GM12891 (cell line): ENCODE measurements at places on chromosomes 2 and 18.

- no peak for DNase-seq
Measured at GRCh38 chr2:675051-675450, 2.2 kb downstream of the TMEM18 start.

- DNase-seq, result no peak
Measured at GRCh38 chr18:34224423-34225217, at the start of gene NOL4. TSS of gene NOL4 (minus strand) at chr18:34224913. CDS start at chr18:34223253, 1,660 bp downstream.

DNA sequence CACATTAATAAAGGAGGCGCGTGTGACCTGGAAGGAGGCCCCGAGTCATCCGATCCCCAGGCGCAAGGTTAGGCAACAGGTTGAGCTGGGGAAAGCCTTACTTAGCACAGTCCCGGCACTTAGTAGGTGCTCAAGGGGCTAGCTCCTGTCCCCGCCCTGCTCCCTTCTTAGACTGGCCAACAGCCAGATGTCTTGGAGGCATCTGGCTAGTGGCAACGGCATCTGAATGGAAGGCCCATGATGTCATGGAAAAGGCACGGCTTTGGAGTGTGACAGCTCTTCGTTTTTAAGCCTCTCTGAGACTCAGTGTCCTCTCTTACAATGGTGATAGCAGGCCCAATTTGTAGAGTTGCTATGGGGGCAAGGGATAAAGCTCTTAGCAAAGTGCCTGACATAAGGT is 258.3 kb downstream of the CYRIA start:
- DNase-seq, result no peak

DNA sequence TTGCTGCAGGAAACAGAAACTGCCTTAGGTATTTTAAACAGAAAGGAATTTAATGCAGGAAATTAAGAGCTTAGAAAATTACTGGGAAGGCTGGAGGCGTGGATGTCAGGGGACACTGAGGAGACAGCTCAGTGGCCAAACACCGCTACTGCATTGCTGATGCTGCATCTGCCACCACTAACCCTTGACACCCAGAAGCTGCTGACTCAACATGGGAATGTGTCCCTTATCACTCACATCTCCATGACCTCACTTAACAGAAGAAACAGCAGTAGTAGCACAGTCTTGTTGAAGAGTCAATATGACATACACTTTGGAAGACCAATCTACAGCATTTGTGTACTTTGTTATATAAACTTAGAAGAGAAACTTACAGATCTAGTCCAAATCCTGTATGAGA is 906.1 kb downstream of the SLC4A3 start:
- no peak for DNase-seq

DNA sequence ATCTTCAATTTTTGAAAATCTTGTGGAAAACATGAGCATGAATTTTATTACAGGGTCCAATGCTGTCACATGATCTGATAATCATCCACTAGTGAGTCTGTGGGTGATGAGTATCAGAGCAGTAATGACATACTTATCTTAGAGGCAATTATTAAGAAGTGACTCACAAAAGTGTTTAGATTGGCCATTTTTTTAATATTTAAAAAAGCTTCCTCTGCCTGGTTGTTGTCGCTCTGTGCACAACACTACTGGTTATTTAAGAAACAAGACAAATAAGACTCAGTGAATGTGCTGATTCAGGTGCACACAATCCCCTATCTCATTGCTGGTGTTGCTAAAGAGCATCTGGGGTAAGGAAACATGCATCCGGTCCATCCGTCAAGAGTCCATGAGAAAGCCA is 665.8 kb upstream of the ZEB2 start:
- DNase-seq, result no peak

DNA sequence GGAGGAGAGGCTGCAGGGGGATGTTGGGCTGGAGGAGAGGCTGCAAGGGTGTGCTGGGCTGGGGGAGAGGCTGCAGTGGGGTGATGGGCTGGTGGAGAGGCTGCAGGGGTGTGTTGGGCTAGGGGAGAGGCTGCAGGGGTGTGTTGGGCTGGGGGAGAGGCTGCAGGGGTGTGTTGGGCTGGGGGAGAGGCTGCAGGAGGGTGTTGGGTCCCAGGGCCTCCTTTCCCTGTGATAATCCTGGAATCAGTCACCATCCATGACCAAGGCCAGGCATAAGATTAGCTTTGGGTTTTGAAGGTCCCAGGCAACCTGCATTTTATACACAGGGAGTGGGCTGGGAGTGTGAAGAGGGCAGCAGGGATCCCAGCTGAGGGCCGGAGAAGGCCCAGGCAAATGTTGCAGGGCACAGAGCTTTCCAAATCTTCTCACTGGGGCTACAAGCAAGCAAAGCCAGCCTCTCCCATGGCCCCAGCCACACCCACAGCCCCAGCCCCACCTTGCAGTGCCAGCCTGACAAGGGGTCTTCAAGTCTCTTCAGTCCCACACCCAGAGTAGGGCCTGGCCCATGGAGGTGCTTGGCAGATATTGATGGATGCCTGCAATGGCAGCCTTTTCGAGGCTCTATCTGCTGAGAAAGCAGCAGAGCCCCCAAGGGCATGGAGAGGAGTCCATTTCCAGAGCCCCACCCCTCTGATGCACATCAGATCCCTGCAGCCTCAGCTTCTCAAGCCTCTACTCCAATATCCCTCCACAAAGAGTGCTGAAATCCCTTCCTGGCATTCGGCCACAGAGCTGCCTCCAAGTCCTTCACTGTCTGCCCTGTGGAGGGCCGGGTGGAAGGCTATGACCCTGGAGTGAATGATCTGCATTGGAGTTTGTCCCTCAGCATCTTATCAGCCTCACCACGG is 50.3 kb upstream of the GLI2 start:
- DNase-seq, result no peak

DNA sequence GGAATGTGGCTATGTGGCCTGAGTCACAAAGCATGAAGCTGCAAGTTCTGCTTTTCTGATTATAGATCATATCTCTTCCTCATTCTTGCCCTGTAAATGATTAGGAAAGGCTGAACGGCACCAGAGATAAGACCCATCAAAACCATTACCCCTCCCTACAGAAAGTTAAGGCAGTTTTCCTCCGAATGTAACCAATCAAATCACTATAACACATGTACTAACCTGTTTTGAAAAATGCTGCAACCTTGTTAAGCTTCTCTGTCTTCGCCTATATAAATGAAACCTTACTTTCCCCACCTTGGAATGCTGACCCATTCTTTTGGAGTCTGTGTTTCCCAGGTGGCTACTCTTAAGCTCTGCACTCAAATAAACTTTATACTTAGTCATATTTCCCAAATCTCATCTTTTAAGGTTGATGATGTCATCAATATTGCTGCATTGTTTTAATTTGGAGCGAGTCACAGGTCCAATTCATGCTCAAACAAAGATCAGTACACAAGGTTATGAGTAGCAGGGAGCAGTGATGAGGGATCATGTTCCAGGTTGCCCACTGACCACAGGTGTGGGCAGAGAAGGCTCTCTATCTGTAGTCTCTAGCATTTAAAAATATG is 662.3 kb downstream of the IRS1 start:
- DNase-seq, result no peak

GRCh38 chr2:142142595-142142994 is 11.8 kb upstream of the LRP1B start:
- no peak for DNase-seq

DNA sequence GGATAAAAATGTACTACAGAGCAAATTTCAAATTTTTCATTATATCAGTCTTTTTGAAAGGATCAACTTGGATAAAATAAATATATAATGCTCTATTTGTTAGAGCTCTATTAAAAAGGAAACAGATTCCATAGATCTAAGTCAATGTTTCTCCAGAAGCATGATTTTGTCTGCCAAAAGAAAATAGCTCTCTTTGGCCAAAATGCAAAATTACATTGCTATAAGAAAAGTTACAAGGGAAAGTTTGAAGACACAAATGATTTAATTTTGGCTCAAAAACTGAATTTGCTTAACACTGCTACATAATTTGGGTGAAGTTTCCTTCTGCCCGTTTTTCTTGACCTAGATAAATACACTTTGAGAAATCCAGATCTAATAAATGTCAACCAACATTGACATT is 15.7 kb downstream of the C2orf69 start:
- no peak for DNase-seq

DNA sequence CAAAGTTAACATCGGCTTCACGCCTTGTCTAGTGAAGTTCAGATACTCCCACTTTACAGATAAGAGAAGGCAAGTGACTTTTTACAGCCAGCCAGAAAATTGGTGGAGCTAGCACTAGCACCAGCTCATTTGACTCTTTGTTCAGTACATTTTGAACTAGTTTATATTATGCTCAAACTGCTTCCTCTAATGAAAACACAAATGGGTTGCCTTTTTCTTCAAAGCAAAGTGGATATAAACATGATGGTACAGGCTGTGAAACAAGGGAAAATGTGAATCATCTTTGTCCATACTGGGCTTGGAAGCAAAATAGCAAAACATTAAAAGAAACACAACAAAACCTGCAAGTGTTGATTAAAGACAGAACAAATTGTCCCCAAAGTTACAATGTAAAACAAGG is 99.6 kb upstream of the LHCGR start:
- no peak for DNase-seq

DNA sequence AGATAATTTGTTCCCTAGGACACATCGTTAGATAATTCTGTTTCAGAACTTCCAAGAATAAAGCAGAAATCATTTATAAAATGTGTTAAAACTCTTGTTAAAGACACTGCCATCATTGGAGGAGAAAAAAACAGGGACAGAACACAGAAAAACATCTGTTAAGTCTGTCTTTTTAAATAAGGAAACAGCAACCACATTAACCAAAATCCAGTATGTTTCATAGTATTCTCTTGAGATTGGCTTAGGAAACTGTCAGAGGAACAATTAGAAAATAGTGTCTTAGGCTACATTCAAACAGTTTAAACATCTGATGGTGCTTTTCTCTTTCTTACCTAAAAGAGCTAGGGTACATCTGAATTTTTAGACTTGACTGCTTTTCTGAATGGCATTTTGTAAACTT is 81.6 kb downstream of the PMS1 start:
- no peak for DNase-seq

DNA sequence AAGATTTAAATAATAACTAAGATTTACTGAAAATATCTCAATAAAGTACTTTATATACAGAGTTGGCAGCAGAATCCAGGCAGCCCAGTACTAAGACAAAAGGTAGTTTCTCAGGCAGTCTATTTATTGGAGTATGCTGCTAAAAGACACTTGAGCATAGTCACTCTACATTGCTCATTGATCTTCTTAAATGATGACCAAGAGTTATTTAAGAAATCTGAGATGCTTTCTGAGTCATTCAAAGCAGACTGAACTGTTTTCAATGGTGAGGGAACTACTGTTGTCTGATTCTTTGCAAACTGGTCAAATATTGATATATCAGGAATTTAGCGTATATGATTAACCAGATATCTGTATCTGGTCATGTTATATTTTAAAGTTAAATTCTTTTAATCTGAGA is 133.6 kb downstream of the PHLPP1 start:
- no peak for DNase-seq

GRCh38 chr18:23798249-23798648 is 109.0 kb downstream of the LAMA3 start:
- no peak for DNase-seq

DNA sequence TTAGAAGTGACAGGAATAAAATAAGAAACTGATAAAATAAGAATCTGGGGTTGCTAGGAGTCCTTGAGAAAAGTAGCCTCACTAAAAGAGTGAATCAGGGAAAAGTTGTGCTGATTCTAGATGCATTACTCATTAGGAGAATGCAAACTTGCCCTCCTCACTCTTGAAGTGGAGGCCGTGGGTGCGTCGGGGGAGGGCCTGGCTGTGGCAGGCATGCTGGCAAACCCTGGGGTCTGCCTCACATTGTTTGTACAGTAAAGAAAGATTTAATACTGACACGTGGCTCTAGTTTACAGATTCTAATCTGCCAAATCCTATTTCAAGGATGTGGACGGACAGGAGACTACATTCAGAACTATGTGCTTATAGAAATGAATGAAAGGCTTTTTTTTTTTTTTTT is 41.9 kb downstream of the TANC1 start:
- DNase-seq, result no peak

- no peak for DNase-seq
Measured at GRCh38 chr2:47069628-47070154, 85.4 kb downstream of the STPG4 start.

DNA sequence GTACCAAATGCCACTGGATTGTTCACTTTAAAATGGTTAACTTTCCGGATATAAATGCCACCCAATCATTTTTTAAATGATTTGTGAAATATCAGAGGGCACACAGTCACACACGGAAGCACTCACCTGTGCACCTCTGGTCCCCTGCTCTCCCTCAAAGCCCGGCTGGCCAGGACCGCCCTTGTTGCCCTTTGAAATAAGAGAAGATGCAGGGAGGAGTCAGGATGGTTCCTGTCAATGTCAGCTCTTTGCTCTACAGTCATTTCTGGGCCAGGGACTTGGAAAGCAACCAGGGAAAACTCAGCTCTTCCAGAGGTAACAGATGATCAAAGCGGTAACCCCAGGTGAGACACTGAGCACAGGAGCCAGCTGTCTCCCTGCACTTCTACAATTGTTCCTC is 60.7 kb downstream of the COL6A3 start:
- DNase-seq, result no peak

- no peak for DNase-seq
Measured at GRCh38 chr18:38221476-38222100, 656.0 kb upstream of the CELF4 start.

DNA sequence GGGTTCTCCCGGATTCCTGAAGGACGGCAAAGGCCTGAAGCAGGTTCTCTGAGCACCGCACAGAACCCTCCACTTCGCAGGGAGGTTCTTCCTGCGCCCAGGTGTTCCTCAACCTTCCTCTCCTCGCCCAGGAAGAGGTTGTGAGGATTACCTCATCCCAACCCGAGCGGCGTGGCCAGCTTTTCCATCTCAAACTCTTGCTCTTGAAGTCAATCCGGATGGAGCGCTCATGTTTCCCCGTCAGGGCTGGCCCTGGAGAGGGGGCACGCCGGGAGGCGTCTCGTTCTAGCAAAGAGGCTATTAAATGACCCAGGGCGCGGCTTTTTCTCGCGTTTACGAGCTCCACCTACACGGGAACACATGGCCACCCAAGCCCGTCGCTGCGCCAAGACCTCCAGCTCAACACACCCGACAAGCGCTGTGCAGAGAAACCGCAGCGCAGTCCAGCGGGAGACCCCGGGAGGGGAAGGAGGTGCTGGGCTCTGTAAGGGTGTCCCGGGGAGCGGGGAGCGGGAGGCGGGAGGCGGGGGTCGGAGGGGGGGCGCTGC is 540 bp upstream of the RAB10 start:
- DNase-seq, result peak; percentile 69

DNA sequence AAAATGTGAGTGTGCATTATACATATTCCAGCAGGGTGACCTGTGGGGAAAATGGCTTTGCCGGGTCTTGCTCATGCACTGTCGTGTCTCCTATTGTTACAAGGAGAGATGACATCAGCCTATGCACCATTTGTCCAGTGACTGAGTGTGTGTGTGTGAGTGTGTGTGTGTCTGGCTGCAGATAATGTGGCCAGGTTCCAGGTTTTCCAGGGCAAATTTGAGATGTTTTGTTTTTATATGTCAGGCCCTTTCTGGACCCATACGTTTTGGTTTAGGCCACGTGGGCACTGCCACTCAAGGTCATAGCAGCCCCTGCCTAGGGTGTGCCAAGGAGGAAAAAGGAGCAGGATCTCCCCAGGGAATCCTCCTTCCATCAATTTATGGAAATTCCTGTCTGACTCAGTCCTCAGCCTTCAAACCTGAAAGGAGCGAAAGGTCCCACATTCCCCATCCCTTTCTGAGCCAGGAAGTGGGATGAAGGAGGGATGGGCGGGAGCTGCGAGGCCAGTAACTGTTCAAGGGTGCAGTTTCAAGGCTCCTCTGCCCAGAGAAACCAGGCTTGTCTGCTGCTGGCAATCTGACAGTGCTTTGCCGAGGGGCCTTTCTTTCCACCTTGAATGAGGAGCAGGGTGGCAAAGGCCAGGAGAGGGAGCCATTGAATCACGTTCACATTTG is 93.0 kb upstream of the SMAD2 start:
- no peak for DNase-seq
